ENCODE measurements at places on chromosomes 6 and 20.

DNA sequence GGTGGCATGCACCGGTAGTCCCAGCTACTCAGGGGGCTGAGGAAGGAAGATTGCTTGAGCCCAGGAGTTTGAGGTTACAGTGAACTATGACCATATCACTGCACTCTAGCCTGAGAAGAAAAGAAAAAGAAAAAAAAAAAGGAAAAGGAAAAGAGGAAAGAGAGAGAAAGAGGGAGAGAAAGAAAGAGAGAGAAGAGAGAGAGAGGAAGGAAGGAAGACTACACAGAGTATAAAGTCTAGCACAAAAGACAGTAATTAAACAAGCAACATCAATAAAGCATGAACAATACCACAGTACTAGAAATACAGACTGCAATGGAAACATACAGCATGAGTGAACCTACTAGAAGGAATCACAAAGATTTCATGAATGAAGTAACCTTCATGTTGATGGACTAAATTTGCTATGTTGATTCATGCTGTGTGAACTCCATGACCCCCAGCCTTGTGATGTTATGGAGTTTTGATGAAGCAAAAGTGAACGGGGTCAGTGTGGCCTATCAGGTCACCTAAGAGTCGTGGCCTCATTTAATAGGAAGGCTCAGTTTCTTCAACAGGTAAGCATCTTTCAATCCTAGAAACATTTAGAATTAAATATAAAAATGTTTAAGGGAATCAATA, 57.6 kb downstream of the NUDT3 start:
- no peak for DNase-seq

GRCh38 chr6:44004625-44005506, 122.4 kb downstream of the MRPL14 start:
- DNase-seq = no peak

- no peak for DNase-seq
These were observed 8.0 kb upstream of the PI16 start for GRCh38 chr6:36946526-36946925.

- no peak for DNase-seq
These were observed 69.3 kb downstream of the ABHD12 start for GRCh38 chr20:25321262-25321831.
